ENCODE measurements at places on chromosomes 12 and 14. TPM values are rescaled to one million over a fixed set of nuclear protein-coding genes. Genes with fewer than 3 reads are reported as not detected.

DNA sequence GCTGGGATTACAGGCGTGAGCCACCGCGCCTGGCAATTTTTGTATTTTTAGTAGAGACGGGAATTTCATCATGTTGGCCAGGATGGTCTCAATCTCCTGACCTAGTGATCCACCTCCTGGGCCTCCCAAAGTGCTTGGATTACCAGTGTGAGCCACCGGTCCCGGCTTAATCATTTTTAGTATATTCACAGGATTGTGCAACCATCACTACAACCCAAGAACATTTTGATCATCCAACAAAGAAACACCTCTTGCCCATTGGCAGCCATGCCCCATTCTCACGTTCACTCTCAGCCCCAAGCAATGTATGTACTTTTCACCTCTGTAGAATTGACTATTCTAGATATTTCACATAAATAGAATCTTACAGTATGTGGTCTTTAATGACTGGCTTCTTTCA, 19.9 kb downstream of the SP1 start:
- DNase-seq: no peak

DNA sequence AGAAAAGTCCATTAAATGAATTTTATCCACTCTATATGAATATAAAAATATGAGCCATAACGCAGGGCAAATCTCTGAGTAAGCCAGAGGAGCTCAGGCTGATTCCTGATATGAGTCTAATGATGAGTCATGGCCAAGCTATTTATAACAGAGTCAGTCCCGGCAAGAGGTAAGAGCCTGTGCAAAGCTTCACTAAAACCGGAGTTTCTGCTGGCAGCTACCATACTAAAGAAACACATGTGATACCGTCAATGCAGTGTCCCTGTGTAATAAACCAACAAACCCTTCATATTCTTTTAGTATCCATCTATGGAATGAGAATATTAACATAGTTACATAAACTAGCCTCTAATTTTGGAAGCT, 319.4 kb downstream of the KCNC2 start:
- DNase-seq: peak; percentile 1

- no peak for DNase-seq
Observed at GRCh38 chr12:99605-100004, 33.0 kb downstream of the IQSEC3 start.

- no peak for DNase-seq
Observed at GRCh38 chr14:77302926-77303325, 17.8 kb downstream of the POMT2 start.

DNA sequence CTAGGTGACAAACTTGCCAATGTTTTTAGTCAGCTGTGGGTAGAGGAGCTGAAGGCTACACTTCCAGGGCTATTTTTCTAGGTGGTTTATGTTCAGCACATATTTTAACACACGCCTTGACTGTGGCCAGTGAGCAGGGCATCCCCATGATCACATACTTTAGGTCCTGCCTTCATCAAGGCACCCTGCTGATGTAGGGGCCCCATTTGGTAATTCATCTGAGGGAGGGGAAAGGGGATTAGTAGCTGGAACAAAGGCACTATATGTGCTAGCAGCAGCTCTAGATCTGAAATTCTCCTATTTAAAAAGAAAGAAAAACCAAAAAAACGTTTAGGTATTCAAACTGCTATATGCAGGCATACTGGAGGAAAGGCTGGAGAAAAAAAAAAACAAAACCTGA, 14.5 kb downstream of the EGLN3 start:
- no peak for DNase-seq

DNA sequence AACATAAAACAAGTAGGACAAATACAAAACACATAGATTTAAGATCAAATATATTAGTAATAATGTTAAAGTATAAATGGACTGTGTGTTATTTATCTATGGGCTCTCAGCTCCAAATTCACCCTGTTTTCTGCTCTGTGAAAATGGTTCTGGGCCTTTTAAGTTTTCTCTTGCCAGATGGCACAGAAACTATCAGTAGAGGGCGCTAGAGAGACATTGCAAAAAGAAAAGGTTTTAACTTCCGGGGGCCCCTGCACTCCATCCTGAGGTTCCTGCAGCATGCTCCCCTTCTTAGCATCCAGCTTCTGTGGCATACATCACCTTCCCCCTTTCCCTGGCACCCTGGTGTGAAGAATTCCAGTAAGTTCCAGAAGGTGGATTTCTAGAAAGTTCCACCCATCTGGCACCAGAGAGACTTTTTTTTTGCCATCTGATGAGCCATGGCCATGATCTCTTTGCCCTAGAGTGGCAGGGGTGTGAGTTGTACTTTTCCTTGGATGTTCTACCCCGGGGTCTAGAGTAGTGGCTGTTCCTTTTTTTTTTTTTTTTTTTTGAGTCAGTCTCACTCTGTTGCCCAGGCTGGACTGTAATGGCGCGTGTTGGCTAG, 29.3 kb downstream of the ZCRB1 start:
- no peak for DNase-seq

The NAB2 gene
- total RNA-seq: 15.2 TPM

The HOXC10 gene
- not detected for total RNA-seq

The MAP1LC3B2 gene
- total RNA-seq: 1.4 TPM

Measured in cerebellum (tissue), 4 donors.